ENCODE measurements at places on chromosomes 11 and 22.

DNA sequence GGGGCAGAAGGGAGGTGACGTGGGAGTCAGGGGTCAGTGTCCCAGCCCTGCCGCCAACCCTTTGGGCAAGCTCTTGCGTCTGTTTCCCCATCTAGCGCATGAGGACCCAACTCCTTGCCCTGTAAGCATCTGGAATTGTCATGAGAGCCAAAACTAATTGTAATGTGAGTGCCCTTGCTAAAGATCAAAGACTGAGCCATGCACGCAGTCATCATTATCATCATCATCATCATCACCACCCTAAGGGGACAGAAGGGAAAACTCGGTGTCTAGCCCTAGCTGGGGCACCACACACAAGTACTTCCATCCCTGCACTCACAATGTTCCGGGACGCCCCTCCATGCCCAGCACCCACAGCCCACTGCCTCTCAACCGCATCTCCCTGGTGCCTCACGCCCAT lies 2.5 kb downstream of the LIF start:
- DNase-seq, result no peak

GRCh38 chr11:17697175-17697949 lies 22.0 kb upstream of the MYOD1 start:
- DNase-seq, result no peak

DNA sequence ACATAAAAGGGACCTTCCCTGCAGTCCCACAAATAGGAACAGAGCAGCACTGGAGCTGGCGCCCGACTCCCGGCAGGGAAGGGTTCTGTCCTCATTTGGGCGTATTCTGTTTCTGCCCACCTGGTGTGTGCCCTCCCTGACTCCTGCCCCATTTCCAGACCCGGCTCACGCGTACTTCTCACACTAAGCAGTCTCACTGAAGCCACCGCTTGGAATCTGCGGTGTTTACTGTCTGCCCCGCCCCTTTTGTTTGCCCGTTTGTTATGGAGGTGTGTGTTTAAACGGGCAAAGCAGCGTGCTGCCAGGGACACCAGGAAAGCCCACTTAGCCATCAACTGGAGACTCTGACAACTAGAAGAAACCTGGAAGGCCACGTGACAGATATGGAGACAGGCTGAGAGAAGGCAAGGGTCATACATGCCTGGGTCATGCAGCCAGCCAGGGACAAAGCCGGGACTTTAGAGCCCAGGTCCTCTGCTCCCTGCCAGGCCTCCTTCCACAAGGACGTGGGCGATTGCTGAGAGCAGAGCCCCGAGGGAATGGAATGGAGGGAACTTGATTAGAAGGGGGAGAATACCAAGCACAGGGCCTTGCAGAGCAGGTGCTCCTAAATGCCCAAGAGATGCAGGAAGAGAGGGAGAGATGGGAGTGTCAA lies 8.7 kb upstream of the EFCAB6 start:
- no peak for DNase-seq

DNA sequence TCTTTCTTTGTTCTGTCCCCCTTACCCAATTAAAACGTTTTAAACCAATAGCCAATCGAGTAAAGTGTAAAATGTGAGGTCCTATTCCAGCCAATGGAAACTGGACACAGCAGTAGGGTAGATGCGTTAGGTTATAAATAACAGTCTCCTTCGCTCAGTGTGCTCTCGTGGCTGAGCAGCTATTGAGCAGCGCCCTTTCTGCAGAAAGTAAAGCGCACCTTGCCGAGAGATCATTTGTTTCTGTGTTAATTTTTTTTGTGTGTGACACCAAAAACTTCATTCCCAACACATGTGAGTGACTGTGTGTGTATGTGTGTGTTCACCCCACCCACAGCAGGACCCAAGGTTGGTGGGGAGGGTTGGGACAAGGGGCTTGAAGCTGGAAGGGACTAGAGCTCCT lies 7.2 kb upstream of the TTLL1 start:
- no peak for DNase-seq

DNA sequence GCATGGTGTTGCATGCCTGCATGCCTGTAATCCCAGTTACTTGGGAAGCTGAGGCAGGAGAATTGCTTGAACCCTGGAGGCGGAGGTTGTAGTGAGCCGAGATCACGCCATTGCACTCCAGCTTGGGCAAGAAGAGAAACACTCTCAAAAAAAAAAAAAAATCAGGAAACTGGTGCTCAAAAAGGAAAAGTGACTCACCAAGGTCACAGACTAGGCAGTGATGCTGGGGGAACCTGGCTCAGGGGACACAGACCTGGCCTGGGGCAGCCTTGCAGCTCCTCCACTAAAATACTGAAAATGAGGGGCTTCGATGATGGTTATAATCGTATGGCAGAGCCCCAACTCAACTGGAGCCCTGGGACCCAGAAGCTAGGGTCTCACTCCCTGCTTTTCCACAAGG lies 8.1 kb upstream of the SLC35E4 start:
- no peak for DNase-seq

DNA sequence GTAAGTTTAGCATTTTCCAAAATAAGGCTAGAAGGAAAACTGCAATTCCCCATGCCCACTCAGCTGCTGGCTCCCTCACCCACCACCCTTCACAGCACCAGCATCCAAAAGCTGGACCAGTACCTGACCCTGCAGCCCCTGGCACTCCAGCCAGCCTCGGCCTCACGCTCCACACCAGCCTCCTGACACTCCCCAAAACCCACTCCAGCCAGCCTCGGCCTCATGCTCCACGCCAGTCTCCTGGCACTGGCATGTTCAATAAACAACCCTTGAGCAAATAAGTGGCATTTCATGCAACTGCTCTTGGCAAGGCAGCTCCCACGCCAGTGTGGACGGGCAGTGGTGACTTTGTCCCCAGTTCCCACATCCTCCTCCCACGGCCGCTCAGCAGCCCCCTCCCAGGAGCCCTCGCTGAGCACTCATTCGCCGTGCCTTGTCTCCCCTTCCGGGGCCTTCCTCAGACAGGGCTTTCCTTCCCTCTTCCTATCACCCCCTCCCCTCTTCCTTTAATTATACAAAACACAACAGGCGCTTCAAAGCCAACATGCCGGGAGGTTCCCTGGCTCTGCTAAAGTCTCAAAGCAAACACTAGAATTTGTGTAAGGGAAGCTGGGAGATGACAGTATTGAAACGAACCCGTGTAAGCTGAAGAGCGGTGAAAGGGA lies 6.8 kb downstream of the TOLLIP start:
- no peak for DNase-seq
